ENCODE measurements at places on chromosomes 11 and 22.

DNA sequence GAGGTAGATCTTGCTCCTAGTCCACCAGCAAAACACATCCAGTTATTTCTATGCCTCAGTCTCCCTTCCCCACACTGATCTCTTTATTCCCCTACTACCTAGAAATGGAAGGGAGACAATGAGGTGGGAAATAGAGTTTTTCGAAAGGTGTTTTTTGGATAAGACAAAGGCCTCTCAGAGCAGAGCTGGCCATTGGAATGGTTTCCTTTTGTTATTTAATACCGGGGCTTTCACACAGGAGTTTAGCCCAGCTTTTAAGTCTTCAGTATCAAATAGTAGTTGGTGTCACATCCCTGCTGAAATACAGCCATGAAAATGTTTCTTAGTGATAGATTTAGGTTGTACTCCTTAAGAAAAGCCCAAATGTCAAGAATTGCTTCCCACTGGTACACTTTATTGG, 65.4 kb upstream of the B3GAT1 start:
- DNase-seq = no peak

GRCh38 chr22:46769191-46769675, 6.8 kb downstream of the TBC1D22A start:
- DNase-seq = no peak

- no peak for DNase-seq
Observed at GRCh38 chr11:120125024-120125423, 12.9 kb downstream of the TRIM29 start.

DNA sequence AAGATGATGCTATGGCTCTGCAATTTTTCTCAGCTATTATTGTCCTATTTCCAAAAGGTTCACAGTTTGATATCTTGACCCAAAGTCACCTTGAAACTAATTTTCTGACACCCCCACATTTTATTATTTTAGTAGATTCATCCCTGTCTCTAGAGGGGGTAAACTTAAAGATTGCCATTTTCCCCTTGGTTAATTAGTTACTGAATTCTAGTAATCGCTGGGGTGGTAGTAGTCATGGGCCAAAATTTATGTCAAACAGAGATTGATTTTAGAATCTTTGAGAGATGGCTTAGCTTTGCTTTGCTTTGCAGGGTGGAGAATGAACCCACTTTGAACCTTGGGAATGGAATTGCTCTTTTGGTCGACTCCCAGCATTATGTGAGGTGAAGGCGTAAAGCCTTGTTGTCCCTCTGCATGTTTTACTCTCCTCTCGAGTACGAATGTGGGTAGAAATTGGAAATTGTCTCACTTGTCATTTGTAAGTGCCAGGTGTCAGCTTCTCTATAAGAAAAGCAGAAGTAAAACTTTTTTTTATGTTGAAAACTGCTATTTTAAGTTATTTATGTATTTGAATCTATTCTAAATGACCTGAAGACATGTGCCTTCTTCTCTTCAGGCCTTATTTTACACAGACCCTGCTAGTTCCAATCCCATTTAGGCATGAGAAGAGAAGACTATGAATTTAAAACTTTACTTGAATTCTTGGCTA, 42.4 kb upstream of the RCE1 start:
- no peak for DNase-seq

DNA sequence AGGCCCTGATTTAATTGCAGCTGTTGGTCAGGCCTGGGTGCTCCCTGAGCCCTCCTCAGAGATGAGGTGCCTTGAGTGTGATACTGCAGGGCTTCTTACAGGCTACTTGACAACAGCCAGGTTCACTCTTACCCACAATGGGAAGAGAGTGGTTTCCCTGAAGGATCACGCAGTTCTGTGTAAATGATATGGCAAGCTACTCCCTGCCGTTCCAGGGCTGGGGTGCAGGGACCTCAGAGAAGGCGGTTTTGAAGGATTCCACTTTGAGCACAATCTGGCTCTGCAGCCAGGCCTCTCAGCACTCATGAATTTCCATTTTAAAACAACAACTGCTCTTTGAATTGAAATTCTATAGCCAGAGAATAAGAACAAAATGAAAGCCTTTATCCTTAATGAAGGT, 92.9 kb downstream of the SLC17A6 start:
- no peak for DNase-seq

GRCh38 chr22:50199829-50200460, 866 bp upstream of the SELENOO start:
- DNase-seq = no peak
